ENCODE measurements at places on chromosomes 5 and 9. TPM values are rescaled to one million over a fixed set of nuclear protein-coding genes. Genes with fewer than 3 reads are reported as not detected.

The IL3 gene
- total RNA-seq = not detected

The TAF11L11 gene
- total RNA-seq = not detected

GRCh38 chr5:54385994-54386393 lies 69.5 kb upstream of the HSPB3 start:
- DNase-seq = no peak

GRCh38 chr9:97527626-97528528 lies 26.4 kb downstream of the TMOD1 start:
- DNase-seq = no peak

DNA sequence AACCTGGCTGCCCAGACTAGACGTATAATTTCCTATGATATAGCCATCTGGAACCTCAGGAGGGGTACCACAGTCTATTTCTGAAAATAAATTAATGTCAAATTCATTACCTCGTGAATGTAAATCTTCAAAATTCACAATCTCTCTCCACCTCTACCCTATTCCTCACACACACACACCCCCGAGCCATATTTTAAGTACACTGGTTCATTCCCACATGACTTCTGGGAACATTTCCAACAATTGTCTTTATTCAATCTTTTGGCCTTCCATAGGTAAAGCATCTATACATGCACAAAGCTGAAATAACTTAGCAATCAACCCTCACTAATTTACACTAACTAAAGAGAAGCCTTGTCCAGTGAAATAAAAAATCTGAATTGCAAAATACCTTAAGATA lies 32.7 kb downstream of the SUSD1 start:
- DNase-seq = peak; percentile 36

DNA sequence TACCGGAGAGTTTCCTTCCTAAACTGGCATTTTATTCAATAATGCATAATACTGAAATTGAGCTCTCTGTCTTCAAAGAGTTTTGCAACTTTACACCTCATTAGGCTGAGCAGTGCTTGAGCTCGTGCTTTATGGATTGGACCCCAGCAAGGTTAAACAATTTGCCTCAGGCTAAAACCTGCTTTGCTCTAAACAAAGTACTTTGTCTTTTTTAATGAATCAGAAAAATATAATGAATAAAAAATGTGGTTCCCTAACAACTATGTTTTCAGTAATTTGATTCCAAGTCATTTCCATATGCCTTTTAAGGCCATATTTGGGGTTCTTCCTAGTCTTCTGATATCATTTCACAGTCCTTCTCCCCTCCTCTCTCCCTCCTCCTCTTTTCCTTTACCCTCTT lies 20.0 kb downstream of the ZNF366 start:
- DNase-seq = no peak

GRCh38 chr9:68844157-68844556 lies 139.1 kb downstream of the PIP5K1B start:
- no peak for DNase-seq

DNA sequence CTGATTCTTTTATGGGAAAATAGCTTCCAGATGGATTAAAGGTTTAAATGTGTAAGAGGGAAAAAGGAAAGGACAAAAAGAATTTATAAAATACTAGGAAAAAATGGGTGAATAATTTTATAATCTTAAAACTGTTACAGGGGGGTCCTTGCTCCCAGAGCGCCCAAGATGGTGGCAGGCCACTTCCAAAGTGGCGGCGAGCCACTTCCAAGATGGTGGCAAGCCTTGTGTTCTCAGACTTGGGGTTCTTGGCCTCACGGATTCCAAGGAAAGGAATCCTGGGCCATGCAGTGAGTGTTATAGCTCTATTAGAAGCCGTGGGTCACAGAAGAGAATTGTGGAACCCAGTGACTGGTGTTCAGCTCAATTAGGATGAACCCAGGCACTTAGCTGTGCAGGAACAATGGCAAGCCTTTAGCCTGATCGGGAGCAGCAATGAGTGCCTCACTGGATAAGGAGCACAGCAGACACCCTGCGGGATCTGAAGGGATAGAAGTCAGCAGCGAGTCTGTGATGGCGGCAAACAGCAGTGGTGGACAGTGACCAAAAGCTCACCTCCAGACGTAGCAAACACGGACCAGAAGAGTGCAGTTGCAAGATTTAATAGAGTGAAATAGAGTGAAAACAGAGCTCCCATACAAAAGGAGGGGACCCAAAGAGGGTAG lies 83.2 kb upstream of the SNCAIP start:
- no peak for DNase-seq

DNA sequence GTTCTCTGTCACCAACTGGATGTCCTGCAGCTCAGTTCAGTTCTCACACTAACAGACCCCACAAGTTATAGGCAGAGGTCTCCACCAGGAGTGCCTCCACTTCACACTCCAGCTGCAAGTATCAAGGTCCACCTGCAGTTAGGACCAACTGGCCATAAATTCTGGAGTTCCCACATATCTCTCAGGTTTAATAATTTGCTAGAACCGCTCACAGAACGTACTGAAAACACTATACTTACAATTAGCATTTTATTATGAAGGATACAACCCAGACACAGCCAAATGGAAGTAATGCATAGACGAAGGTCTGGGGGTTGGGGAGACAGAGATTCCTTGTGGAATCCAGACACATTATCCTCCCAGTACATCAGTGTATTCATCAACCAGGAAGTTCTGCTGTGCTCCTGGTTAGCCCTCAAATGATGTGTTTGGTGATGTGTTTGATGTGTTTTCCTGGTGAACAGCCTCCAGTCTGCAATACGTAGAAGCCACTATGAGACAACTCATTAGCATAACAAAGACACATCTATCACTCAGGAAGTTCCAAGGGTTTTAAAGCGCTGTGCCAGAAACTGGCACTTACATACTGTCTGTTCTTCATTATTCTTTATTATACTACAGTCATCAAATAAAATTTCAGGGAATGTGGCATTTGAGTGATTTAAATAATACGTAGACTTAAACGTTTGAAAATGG lies 25.4 kb downstream of the OGN start:
- peak; percentile 50 for DNase-seq

DNA sequence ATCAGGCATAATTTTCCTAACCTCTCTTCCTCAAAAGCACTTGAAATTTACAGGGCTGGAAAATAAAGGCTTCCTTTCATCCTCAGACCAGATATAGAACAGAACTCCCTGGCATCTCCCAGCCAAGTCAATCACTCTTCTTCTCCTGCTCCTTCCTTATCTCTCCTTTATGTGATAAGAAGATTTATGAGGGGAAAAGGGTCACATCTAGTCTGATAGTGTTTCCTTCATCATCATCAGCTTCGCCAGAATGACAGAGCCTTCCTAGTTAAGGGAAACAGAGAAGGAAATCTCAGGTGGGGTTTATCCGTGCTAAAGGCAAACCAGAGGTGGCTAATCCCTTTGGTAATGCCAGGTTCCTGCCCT lies 36.2 kb downstream of the LIX1 start:
- no peak for DNase-seq

Measured in lung microvascular endothelial cell (primary cell).